Activated CD4-positive, alpha-beta T cell treated with anti-CD3 and anti-CD28 coated beads for 48 hours (primary cell): ENCODE measurements at places on chromosomes 1 and 21.

- DNase-seq: peak; percentile 8
These were observed 41.4 kb downstream of the ZMYM1 start for GRCh38 chr1:35120458-35121133.

- DNase-seq: peak; percentile 69
These were observed 774 bp upstream of the DYRK1A start for GRCh38 chr21:37365517-37366481.

DNA sequence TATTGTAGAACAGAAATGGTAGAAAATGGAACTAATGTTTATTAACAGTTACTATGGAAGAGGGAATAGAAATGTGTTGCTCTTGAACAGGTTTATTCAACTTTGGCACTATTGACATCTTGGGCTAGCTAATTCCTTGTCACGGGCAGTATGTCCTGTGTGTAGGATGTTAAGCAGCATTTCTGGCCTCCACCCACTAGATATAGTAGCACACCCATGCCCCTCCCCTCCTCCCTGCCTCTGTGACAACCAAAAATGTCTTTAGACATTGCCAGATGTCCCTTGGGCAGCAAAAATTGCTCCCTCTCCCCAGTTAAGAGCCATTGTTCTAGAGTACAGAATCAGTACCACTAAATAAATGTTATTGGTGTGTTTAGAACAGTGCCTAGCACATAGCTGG is 91.4 kb upstream of the TPTE start:
- DNase-seq: no peak

- no peak for DNase-seq
These were observed 48.1 kb downstream of the KANK4 start for GRCh38 chr1:62271134-62271533.

DNA sequence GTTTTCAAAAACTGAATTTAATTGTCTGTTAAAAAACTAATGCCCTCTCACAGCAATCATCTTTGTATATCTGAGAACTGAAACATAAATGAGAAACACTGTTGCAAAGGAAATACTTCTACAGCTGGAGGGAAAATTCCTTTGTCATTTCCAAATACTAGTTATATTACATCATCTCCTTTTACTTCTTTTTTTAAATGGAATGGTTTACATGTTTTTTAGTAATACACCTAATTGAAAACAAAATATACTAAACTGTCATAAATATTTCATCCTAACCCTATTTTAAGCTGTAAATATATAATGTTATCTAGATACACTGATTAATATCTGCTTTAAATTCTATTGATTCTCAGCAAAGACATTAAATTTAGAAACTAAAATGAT is 19.1 kb downstream of the CDC42BPA start:
- no peak for DNase-seq

DNA sequence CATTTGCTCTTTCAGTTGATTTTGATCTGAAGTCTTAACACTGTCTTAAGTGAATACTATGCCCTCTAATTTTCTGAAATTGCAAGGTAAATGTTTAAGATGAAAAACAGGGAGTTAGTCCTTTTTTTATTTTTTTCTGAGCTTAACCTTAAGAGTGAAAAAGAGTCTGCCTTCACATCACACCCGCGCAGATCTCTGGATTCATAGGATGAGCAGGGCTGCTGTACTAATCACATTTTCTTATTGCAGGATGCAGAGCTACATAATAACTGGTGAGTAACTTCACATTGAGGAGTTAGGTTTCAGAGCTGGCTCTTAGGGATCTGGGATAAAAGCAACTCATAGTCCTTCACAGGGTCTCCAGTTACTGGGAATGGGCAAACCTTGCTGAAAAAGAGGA is 188.7 kb upstream of the ATP1B1 start:
- DNase-seq: no peak
